ENCODE measurements at places on chromosomes 13 and 19.

DNA sequence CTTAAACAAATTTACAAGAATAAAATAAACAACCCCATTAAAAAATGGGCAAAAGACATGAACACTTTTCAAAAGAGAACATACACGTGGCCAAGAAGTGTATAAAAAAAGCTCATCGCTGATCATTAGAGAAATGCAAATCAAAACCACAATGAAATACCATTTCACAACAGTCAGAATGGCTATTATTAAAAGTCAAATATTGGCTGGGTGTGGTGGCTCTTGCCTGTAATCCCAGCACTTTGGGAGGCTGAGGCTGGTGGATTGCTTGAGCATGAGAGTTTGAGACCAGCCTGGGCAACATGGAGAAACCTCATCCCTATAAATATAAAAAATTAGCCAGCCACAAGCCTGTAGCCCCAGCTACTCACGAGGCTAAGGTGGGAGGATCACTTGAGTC is 89.9 kb downstream of the UBL3 start:
- DNase-seq = no peak

GRCh38 chr19:16914421-16914820 is 25.6 kb downstream of the F2RL3 start:
- DNase-seq = no peak

- no peak for DNase-seq
These were observed 94.2 kb downstream of the ZNF737 start for GRCh38 chr19:20471431-20471830.

- DNase-seq = no peak
These were observed 3.3 kb downstream of the PIK3R2 start for GRCh38 chr19:18156268-18156667.

DNA sequence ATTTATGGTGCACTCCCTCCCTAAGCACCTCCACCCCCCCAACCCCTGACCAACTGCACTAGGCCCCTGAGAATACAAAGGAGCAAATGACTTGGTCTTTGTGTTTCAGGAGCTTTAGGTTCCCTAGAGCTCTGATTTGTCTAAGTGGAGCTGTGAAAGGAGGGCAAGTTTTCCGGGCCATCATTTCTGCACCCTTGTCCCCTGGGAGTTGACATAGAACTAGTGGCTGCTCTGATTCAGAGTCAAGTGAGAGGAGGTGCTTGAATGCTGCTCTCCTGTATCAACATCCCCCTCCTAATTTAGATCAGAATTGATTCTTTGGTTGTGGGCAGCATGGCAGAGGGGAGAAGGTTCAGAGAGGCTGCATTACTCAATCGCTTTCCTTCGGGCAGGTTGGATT is 391.6 kb downstream of the KCNRG start:
- DNase-seq = no peak

All from G401 (cell line).